ENCODE measurements at places on chromosomes 12 and 14.

DNA sequence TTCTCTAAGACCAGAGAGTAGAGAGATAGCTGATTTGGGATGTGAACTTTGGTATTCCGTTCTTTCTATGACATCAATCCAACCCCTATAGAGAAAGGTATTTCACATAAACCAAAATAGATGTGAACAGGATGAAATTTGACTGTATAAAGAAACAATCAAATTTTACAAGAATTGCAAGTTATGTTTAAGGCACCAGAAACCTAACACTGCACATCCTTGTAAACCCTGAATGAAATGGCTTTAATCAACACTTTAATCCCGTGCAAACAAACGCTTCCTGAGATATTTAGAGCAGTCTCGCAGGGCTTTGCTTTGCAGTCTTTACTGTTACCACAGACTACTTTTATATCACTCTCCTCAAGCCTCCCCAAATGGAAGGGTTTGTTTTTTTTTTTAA, 125.1 kb downstream of the APAF1 start:
- DNase-seq: no peak

- no peak for DNase-seq
Observed at GRCh38 chr14:40282196-40282595, 850.0 kb upstream of the FBXO33 start.

GRCh38 chr12:118742431-118742830, 238.9 kb upstream of the SRRM4 start:
- DNase-seq: no peak

GRCh38 chr12:83866477-83866876, 1046.1 kb downstream of the SLC6A15 start:
- no peak for DNase-seq

GRCh38 chr12:77537663-77538062, 293.0 kb upstream of the NAV3 start:
- no peak for DNase-seq

DNA sequence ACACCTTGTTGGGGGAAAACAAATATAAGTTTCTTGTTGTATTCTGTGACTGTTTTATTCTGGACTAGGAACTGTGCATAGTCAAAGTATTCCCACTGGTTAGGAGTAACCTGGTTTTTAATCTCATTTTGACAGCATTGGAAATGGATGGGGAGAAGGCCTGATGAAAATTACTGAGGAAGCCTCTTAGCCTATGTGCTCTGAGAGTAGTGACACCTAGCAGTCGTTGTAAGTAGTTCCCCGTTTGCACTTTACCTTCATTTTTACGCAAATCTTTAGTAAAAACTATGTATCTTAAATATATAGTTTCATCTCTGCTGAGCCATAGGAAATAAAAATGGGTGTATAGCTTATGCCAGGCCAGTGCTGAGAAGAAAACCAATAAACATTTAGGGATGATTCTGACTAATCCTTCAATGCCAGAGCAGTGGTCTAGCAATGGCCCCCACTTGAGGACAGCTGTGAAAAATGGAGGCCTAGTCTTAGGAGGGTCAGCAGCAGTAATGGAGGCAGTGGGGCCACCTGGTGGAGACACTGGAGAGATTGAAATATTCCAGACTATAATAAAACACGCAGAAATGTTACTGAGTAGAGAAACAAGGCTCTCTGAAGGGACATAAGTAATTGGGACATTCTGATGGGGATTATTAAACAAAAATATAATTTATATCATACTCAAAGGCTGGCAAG, 133.2 kb upstream of the NOVA1 start:
- DNase-seq: no peak

GRCh38 chr12:34405286-34406227, 383.3 kb downstream of the ALG10 start:
- no peak for DNase-seq

DNA sequence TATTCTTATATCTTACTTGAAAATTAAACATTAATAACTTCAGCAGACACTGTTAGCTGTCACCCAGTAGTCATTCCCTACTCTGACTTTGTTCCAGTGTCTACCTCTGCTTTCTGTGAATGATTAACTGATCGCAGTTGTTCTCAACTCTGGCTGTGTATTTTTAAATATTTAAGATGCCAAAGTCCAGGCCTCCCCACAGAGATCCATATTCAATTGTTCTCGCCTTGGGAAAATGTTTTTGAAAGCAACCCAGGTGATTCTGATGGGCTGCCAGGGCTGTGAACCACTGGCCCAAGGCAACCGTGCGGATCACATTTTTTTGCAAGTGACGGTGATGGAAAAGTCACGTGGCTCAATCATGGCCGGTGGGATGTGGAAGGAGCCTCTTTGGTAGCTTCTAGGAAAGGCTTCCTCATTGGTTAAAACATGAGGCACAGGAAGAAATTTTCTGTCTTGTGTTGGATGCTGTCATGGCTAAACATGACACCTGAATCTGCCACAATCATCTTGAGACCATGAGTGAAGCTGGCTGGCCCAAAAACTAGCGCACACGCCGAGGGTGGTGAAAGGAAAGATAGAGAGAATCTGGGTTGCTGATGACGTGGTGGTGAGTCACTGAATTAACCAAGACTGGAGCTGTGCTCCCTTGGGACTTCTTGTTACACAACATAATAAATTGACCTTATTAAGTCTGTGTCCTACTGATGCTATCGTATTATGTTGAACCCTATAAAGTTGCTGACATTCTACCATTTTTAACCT, 37.2 kb downstream of the RDH12 start:
- no peak for DNase-seq

DNA sequence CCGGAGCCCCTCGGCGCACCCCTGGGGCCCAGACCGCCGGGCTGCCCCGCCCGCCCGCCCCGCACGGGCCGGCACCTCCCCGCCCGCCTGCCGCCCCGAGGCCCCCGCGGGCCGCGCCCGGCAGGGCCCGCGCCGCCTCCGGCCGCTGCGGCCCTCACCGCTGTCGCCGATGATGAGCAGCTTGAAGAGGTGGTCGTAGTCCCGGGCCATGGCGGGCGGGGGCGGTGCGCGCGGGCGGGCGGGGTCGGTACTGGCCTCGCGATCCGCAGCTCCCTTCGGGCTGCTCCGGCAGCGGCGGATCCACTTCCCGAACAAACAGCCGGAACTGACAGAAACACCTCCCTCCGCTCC, at the start of gene RAB35:
Gene RAB35 (minus strand): TSS at position 313 of the 351 bp plus-strand sequence. CDS start 103 bp downstream, at position 210.
- no peak for DNase-seq

GRCh38 chr12:4794491-4794890, 74.3 kb downstream of the GALNT8 start:
- no peak for DNase-seq

GRCh38 chr12:128613837-128614590, 209.7 kb downstream of the SLC15A4 start:
- no peak for DNase-seq

DNA sequence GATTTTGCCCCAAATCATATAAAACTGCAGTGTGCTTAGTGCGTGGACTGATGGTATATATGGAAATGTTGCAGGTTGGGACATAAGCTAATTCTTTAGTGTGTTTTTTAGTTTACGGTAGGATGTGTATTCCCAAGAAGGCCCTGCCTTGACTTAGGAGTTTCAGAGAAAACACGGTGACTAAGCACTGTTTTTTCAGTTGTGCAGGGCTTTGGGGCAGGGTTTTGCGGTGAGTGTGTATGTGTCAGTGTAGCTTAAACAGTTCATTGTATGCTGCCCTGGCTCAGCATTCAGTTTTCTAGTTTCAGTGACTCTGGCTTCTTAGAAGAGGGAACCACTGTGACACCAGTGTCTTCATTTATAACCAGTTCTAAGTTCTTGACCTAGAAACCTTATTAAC, 101.2 kb downstream of the AKAP6 start:
- no peak for DNase-seq
